ENCODE measurements at places on chromosomes 12 and 14. TPM values are rescaled to one million over a fixed set of nuclear protein-coding genes. Genes with fewer than 3 reads are reported as not detected.

GRCh38 chr14:36658123-36659009 lies 3.3 kb upstream of the PAX9 start:
- H3K4me1 ChIP-seq: peaks cover 80% of the 10 kb centered on the region
- H3K4me3 ChIP-seq: no peak overlapping the region
- H3K27me3 ChIP-seq: peaks cover 100% of the 10 kb centered on the region

DNA sequence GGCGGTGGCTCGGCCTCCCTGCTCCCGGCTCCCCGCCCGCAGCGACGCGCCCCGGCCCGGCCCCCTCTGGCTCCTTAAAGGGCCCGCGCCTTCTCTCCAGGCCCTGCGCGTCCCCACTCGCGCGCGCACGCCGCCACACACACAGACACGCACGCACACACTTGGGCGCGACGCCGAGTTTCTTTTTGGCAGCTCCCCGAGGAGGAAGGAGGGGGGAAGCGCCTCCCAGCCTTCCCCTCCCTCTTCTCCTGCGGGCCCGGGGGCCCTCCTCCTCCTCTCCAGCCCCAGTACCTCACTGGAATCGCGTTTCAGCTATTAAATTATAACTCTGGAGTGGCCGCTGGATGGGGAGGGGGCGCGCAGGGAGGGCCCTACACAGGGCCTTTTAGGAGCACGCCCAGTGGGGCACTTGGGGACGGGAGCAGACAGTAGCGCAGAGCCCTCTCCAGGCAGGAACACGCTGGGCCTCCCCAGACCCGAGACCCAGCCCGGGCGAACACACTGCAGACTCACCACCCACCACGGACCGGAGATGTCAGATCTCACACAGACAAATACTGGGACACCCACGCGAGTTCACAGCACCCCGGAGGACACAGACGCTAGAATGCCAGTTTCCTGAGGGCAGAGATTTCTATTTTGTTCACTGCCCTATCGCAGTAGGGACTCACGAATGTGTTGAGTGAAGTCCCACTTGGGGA lies 411 bp upstream of the NCOR2 start:
- H3K27ac ChIP-seq: peak overlapping the region; percentile 98
- H3K4me1 ChIP-seq: no peaks in the 10 kb centered on the region
- H3K36me3 ChIP-seq: no peaks in the 10 kb centered on the region
- H3K27me3 ChIP-seq: no peaks in the 10 kb centered on the region
- peak overlapping the region; percentile 99 for H3K4me3 ChIP-seq

DNA sequence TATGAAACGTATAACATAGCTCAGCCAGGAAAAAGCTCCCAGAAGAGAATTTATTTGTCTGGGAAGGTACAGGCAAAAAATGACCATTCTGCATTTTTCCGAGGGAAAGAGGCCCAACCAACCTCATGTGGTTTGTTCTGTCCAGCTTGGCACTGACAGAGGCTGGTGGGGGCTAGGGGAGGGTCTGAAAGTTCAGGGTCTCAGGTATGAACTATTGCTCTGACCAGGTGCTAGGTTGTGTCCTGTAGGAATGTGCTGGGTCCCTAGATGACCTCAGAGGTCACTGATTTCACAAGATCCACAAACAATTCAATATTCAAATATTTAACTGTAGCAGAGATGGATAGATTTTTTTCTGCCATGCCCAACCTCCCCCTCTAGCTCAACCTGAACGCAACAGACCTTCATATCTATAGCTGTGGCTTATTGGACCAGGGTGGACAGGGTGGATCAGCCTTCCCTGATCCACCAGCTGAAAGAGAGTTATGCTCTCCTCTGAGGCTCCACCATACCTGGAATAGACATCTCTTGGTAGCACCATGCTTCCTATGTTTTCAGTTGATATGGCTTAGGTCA lies 32.9 kb upstream of the IFT81 start:
- no peak overlapping the region for H3K4me3 ChIP-seq
- H3K4me1 ChIP-seq: no peaks in the 10 kb centered on the region
- H3K36me3 ChIP-seq: no peaks in the 10 kb centered on the region

DNA sequence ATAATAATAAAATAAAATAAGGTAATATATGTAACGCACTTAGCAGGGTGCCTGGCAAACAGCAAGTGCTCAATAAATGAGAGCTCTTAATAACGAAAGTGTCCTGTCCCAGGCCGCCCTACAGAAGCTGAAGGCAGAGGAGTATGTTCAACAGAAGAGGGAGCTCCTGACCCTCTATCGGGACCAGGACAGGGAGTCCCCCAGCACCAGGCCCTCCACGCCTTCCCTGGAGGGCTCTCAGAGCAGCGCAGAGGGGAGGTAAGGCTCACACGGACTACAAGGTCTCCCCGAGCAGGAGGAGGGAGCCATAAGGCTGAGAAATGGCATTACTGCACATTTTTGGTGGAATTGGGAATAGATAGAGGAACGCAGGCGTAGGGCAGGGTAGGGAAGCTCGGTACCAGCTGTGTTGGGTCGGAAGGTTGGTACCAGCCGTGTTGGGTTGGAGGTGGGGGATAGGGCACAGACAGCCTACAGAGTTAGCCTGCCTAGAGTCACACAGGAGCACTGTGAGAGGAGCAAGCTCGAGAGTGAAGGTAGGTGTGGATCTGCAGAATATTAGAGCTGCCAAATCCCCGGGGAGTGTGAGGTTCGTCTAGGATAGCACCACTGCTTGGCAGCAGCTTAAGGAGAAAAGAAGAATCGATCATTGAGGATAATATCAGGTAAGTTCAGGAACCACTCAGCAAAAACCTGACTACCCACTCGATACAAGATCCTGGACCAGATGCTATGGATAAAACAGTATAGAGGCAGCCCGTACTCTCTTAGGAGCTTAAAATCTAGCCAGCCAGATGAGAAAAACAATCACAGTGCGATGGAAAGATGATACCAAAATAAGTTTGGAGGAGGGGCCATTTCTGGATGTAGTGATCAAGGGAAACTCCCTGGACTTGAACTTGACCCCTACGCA lies 15.3 kb downstream of the TNFRSF1A start:
- H3K4me1 ChIP-seq: peaks cover 2% of the 10 kb centered on the region
- H3K36me3 ChIP-seq: no peaks in the 10 kb centered on the region
- H3K27ac ChIP-seq: peak overlapping the region; percentile 77
- H3K27me3 ChIP-seq: no peaks in the 10 kb centered on the region

DNA sequence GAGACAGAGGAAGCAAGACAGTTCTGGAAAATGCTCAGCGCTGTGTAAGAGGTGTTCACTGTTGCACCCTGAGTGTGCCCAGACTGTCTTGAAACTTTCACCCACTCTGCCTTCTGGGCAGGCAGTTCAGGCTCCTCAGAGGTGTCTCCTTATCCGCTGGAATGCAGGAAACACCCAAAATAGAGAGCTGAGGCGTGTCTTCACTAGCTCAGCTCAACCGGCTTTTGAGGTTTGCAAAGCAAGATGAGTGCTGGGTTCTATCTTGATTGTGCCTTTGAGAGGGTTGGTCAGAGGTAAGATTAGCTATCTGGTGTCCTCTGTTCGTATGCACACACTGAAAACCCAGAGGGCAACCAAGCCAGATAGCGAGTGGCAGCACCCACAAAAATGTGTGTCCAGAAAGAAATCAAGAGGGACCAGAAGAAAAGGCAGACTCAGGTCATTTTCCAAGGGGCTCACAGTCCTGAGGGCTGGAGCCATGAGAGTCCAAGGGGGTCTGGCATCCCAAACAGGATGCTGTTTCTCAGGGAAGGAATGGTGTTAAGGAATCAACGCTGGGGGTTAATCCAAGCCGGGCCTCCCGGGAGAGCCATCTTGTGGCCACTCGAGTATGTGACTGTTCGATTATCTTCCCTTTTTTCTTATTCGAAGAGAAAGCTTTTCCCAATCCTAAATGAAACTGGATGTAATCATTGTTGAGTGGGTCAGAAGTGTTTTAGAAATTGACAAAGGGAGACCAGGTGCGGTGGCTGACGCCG lies 47.1 kb downstream of the TBX3 start:
- H3K4me1 ChIP-seq: no peaks in the 10 kb centered on the region
- no peak for ATAC-seq
- H3K36me3 ChIP-seq: no peaks in the 10 kb centered on the region
- no peak overlapping the region for H3K27ac ChIP-seq
- H3K27me3 ChIP-seq: no peaks in the 10 kb centered on the region

DNA sequence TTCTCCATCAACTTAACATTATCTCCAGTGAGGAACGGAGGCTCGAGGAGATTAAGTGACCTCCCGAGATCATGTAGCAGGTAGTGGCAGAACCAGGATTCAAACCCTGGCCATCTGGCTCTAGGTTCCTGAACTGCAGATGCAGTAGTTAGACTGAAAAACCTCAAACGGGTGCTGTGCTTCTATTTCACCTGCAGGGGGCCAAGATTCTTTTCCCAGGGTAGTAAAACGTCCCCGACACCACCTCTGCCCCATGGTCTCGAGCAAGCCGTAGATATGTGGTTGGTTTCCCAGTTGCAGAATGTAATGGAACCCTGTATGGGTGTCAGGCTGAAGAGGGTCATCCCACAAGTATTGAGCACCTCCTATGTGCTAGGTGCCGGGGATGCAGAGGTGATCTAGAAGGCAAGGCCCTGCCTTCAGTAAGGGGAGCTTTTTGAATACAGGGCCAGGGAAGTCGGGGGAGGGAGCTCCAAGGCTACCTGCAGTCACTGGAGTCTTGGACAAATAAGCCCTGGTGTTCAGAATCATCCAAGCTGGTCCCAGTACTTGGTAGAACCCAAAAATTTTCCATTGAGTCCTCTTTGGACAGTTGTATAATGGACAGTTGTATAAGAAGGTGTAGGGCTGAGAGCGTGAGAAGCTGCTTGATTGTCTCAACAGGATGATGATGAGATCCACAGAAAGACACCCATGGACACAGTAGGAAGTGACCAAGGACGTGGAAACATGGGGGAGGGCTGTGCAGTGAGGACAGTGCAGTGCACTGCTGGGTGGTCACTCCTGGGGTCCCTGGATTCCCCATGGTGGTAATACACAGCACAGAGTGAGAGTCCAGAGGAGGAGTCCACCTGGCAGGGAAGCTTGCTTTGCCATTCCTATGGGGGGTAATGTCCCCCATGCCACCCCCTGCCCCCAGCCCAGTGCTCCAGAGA lies 197.2 kb downstream of the CHST11 start:
- H3K27me3 ChIP-seq: no peaks in the 10 kb centered on the region
- H3K36me3 ChIP-seq: no peaks in the 10 kb centered on the region
- H3K27ac ChIP-seq: no peak overlapping the region
- no peak overlapping the region for H3K4me3 ChIP-seq

DNA sequence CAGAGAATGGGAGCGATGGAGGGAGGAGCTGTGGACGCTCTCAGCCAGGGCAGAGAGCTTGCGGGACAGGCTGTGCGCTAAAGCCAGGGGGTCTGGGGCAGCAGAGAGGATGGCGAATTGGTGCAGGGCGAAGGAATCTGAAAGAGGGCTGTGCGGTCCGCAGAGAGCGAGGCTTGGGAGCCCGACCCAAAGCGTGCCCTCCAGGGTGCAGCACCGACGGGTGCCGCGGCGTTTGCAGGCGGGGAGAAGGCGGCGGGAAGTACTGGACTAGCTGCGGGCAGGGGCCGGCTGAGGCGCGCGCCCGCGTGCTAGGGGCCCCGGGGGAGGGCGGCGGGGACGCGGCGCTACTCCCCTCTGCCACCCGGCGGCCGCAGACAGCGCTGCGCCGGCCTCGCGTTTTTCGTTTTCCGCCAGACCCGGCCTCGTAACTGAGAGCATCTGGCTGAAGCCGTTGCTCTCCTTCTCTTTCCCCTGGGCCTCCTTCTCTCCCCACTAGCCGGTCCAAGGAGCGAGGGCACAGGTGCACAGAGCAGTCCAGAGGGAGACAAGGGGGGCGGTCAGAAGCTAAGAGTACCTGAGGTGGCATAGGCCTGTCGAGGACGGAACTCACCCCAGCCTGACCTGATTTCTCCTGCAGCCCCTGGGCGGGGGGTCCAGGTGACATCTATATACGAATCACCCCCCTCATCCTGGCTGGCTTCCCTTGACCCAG lies 24.9 kb downstream of the SLC6A12 start:
- ATAC-seq: peak; percentile 88
- H3K4me3 ChIP-seq: peak overlapping the region; percentile 52
- no peaks in the 10 kb centered on the region for H3K4me1 ChIP-seq
- H3K27me3 ChIP-seq: peaks cover 40% of the 10 kb centered on the region
- no peaks in the 10 kb centered on the region for H3K36me3 ChIP-seq
- no peak overlapping the region for H3K27ac ChIP-seq

- no peak for ATAC-seq
- no peaks in the 10 kb centered on the region for H3K36me3 ChIP-seq
- peaks cover 9% of the 10 kb centered on the region for H3K27me3 ChIP-seq
- no peak overlapping the region for H3K27ac ChIP-seq
- H3K4me1 ChIP-seq: no peaks in the 10 kb centered on the region
Observed at GRCh38 chr14:62141139-62141538, 378.9 kb downstream of the SNAPC1 start.

DNA sequence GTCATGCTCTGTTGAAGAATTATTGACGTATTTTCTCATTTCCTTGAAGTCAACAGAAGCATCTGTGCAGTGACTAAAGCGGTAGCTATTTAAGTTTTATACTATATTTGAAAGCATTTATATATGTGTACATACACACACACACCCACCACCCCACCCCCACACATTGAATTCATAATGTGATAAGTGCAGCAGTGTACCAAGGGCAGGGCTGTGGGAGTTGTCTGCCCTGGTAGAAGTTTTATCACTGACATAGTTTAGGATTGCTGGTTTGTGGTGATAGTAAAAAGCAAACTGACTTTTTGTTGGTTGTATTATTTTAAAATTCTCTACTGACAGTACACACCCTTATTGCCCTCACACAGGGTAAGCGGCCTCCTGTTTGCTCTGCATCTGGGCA lies 39.1 kb downstream of the GAS2L3 start:
- no peaks in the 10 kb centered on the region for H3K36me3 ChIP-seq
- no peak for ATAC-seq
- H3K27ac ChIP-seq: no peak overlapping the region
- no peaks in the 10 kb centered on the region for H3K4me1 ChIP-seq
- no peak overlapping the region for H3K4me3 ChIP-seq
- H3K27me3 ChIP-seq: no peaks in the 10 kb centered on the region

GRCh38 chr14:53149668-53150316 lies 3.3 kb downstream of the DDHD1 start:
- H3K27ac ChIP-seq: no peak overlapping the region
- no peaks in the 10 kb centered on the region for H3K27me3 ChIP-seq
- H3K4me3 ChIP-seq: no peak overlapping the region
- H3K4me1 ChIP-seq: peaks cover 5% of the 10 kb centered on the region
- ATAC-seq: no peak
- peaks cover 3% of the 10 kb centered on the region for H3K36me3 ChIP-seq

- no peaks in the 10 kb centered on the region for H3K27me3 ChIP-seq
- ATAC-seq: no peak
- no peaks in the 10 kb centered on the region for H3K4me1 ChIP-seq
- no peak overlapping the region for H3K27ac ChIP-seq
- H3K36me3 ChIP-seq: no peaks in the 10 kb centered on the region
Observed at GRCh38 chr14:54877703-54878021, 25.0 kb downstream of the GCH1 start.

The SLC8A3 gene
- 1.2 TPM for total RNA-seq

The MYBPC1 gene
- total RNA-seq: 0.15 TPM

The FGD4 gene
- 39.2 TPM for total RNA-seq

The ALKBH2 gene
- total RNA-seq: 13.5 TPM

The CEBPE gene
- total RNA-seq: not detected

The SDS gene
- total RNA-seq: 5.5 TPM

The ANKS1B gene
- total RNA-seq: 21.3 TPM
